ENCODE measurements at places on chromosomes 12 and 14.

DNA sequence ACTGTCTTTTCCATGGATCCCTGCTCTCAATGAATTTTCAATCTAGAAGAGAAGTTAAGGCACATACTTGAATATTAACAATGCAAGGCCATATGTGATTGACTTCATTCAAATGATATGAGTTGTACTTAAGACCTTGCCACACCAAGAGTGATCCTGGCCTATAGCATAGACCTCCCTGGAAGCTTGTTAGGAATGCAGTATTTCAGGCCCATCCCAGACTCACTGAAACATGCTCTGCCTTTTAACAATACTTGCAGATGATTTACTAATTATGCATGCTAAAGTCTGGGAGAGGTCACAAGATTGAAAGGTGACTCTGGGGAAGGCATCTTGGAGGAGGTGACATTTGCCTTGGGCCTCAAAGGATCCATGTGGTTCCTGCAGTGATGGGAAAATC is 43.2 kb downstream of the RFX4 start:
- DNase-seq = no peak

DNA sequence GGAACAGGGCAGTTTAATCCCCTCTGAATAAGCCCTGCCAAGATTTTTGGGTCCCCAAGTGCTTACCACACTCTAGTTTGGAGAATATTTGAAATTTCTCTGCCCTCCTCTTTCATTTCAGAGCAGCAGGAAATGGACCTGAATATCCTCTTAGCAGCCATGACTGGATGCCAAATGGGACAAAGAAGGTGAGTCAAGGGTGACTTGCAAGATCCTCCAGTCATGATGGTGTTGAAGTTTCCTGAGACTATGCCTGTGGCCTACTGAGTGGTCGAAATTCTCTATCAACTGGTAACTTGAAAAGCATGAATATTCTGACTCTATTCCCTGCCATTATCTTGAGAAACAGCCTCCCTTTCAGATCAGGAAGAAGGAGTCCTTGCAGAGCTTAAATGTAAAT is 1674.7 kb upstream of the SEL1L start:
- peak; percentile 5 for DNase-seq

- DNase-seq = no peak
Observed at GRCh38 chr12:148676-149416, 65.1 kb downstream of the SLC6A12 start.

- DNase-seq = no peak
Observed at GRCh38 chr14:74737753-74738325, 24.9 kb downstream of the FCF1 start.

- DNase-seq = no peak
Observed at GRCh38 chr12:52364061-52364460, 3.2 kb downstream of the KRT85 start.

DNA sequence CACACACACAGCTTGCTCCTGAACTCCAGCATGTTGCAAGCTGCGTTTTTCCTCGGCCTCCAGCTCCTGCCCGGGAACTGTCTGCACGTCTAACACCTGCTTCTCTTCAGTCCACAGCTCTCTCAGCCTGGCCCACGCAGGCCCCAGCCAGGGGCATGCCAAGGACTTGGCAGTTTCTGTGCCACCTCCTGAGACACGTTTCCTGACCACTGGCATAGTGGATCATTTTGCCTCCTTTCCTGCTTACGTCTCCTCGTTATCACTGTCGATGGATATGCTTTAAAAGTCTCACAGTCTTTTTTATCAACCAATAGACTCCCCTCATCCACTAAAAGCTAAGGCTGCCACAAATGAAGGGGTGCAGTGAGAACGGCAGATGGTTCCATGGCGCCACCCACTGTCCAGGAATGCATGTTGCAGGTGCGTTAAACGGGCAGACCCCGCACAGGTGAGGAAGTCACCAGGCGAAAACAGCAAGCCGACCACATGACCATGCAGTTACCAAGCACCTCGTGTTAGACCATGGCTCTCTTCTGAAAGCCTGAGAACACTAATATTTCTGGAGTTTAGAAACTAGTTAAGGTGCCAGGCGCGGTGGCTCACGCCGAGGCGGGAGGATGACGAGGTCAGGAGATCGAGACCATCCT is 14.7 kb upstream of the TEAD4 start:
- DNase-seq = no peak
